Activated CD4-positive, alpha-beta T cell treated with anti-CD3 and anti-CD28 coated beads, Interleukin-2, amount 50 U/mL, for 4 hours (primary cell): ENCODE measurements at places on chromosomes 1 and 21.

DNA sequence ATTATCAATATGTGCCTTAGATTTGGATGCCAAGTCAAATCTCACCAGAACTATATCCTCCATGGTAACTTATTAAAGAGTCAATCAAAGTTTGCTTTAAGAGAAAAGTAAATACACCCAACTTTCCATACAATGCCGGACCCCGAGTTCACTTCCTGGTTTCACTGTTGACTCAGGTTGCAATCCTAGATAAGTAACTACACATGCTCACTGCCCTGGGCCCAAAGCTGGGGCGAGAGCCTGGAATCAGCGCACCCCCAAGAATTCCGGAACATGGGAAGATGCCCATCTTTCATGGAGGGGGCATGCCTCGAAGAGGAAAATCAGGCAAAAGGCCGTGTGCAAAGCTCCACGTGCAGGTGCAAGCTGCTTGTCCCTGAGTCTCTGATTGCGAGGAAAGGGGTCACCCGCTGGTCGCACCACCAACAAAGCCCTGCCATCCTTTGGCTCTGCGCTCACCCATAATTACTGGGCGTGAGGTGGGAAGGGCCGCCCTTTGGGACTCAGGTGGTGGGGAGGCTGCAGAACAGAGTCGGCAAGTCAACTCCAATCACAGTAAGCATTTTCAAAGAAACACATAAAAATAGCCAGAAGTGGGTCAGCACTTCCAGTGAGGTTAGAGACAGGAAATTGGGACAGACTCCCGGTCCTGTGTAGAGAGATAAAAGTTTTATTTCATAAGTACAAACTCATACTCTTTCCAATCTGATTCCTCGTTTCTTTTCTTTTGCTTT lies 167.7 kb downstream of the TOMM20 start:
- DNase-seq, result no peak

DNA sequence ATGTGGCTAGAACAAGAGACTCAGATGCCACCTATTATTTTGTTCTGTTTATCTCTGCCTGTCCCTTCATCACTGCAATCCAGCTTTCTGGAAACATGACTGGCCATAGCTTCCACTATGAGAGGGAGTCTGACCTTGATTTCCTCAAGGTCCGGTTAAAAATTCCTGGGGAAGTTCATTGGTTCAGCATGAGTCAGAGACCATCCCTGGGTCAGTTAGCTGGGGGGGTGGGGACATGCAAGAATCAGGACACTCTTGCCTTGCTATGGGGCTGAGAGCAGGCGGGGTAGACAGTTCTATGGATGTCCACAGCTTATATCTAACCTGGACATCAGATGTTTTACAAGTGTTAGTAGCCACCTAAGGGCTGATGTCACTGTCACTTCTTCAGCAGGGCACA lies 81.1 kb downstream of the TENT5C start:
- no peak for DNase-seq

DNA sequence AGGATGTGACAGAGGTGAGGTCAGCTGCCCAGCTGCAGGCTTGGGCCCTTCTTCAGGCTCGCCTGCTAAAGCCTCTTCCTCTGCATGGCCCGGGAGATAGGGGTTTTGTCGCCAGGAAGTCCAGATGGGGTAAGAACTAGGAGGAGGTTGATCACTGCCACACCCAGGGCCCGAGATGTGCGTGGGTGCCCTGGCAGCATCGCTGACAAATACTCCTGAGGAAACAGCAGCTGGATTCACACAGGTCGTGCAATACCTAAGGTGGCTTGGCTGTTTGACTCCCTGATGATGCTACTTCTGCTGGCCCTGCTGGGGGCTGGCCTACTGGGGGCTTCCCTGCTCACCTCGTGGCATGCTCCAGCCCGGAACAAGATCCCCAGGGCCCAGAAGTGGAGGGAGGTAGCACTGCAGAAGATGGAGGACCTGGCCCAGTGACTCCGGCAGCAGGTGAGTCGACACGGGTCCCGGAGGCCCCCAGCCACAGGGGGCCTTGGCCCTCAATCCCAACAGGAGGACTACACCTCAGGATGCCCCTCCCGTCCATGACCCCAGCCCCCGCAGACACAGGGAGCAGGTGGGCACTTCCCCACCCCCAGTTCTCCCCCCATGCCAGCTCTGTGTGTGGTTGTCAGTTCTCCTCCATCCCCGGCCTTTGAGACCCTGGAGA lies 29.6 kb downstream of the FAAH start:
- DNase-seq, result no peak

DNA sequence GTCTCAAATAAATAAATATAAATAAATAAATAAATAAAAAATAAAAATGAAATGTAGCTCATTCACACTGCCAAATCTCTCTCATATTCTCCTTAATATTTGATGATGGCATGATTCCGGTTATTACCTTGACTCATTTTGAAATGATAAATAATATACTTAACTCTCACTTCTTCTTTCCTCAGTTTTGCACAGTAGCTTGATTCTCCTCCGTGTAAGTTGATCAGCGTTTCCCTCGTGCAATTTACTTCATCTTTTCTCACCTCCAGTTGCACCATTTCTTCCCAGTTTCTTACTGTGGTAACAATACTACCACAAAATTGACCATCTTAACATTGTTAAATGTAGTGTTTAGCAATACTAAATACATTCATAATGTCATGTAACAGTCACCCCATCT lies 111.6 kb downstream of the RIPK4 start:
- no peak for DNase-seq

- DNase-seq, result no peak
These were observed 63.1 kb downstream of the KIF21B start for GRCh38 chr1:200960236-200960947.

DNA sequence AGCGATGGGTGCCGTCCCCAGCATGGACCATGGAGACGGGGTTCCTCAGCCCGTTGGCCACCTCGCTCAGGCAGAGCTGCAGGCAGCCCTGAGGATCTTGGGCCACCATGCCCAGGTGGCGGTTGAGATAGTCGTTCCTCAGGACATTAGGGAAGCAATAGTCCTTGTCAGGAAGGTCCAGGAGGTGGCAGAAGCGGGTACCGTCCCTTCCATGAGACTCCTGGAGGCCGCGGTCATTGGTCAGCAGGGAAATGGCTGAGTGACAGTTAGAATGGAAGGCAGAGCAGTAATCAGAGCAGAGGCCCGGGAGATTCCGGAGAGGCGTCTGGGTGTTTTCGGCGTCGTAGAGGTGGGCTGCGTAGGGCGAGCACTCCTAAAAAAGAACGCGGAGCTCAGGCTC lies 4.1 kb downstream of the HHIPL2 start:
- no peak for DNase-seq
